Inflammatory macrophage treated with lipopolysaccharide for 1 hour (primary cell): ENCODE measurements at places on chromosomes 5 and 9.

- no peak for DNase-seq
Observed at GRCh38 chr5:156934450-156935211, 28.4 kb downstream of the TIMD4 start.

GRCh38 chr9:123036893-123037545 is 3.6 kb downstream of the GPR21 start:
- DNase-seq: peak; percentile 3

GRCh38 chr9:31137176-31138160 is 1247.0 kb upstream of the ACO1 start:
- DNase-seq: no peak

DNA sequence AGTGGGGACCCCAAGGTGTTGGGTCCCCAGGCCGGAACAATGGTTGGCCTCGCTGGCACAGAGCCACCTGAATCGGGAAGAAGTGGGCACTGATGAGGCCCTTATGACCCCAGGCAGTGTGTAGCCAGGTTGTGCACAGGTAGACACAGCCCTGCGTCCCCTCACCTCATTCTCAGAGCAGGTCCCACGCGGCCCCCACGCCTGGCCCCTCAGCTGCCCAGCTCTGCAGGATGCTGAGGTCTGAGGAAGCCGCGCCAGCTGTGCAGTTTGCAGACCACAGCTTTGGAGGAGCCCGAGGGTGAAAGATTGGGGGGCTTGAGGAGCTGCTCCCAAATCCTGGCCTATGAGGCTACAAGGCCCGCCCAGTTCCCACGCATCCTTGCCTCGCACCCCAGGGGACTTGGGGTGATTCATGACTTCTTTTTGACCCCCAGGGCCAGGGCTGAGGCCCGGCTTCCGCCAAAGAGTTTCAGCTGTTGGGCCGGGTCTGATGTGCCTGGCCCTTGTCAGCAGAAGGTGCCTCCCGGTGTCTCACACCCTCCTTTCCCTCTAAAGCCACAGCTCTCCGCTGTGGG is 87.8 kb upstream of the PHYKPL start:
- no peak for DNase-seq

DNA sequence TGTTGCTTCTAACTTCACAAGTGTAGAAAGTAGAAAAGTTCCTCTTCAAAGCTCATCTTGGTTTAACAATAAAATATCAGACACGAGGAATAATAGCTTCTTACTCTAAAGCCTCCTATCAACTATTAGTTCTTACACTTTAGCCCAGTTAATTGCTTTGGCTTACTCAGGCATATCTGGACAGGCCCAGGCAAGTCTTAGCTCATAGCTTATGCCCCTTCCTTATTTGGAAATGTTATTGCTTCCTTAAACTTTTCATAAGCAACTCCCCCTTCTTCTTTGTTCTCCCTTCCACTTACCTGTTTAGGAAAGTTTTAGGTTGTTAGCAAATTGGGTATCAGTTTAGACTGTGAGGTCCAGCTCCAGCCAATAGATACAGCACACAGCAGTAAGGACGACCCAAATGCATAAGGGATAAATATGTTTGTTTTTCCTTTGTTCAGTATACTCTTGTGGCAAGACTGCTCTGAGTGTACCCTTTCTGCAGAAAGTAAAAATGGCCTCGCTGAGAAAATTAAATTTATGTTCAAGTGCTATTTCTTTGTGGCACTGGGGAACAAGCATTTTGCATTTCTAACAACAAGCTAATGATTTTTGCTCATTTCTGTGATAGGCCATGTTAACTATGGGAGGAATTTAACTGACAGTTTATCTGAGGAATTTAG is 162.1 kb downstream of the SMC2 start:
- no peak for DNase-seq

DNA sequence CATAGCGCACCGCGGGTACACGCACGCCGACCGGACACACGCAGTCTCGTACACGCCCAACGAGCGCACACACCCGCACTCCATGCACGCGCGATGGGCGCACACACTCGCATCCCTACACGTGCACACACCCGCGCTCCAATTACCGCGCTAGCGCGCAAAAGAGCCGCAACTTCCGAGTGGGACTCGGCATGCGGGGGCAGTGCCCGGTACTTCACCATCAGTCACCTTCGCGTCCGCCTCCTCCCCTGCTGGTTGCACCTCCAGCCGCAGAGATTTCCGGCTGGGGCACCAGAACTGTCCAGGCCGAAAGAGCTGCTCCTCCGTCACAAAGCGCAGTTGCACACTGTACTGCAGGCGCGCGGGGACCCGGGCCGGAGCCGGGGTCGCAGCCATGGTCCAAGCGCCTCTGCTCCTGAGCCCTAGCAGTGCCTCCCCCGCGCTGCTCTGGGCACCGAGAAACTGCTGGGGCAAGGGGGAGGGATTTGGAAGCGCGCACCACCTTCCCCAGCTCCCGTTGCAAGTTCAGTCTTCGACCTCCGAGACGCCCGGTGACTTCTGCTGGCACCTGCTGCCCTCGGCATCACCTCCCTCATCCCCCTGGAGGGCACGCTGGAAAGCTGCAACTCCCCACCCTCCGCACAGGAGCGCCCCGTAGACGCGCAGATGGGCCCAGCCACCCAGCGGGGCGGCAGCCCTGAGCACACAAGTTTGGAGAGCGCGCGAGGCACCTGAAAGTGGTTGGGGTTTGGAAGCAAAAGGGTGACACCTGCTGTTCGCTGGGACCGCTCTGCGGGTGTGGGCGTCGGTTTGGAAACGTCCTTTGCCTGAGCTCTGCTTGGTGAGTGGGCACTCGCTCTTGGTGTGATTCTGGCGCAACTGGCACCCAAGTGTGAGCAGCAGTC is 337.4 kb upstream of the PUM3 start:
- peak; percentile 37 for DNase-seq

DNA sequence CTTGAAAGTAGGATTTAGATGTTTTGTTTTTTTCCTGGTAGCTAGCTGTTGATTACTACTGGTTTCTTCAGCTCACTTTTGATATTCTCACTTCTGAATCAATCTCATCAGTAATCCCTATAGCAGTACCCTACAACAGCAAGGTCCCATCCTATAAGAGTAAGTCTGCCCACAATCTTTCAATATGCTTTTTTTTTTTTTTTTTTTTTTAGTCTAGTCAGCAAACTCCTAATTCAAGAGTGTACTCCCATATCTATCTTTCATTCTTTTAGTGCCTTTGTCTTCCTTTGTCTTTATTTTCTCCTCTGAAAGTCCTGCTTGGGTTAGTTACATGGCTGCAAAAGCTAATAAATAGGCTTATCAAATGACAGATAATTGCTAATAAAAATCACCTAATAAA is 362.4 kb upstream of the RIOK2 start:
- no peak for DNase-seq

- no peak for DNase-seq
Observed at GRCh38 chr5:169590602-169591001, 7.0 kb downstream of the SPDL1 start.

DNA sequence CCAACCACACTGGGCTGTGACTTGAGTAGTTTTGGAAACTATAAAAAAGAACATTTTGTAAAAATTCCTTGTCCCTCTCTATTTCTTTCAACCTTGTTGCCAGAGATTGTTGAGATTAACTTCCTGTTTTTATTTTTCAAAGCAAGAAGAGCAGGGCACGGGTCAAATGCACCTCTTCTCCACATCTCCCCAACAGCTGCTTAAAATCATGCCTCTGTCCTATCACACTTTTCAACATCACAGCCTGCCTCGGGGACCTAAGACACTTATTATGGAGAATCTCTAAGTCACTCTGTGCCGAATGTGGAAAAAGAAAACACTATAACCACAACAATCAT is 280.3 kb upstream of the TNC start:
- DNase-seq: no peak
